ENCODE measurements at places on chromosomes 7 and 10.
A peak's percentile ranks its signal among the peaks of the same experiment; 100 is the strongest.

GRCh38 chr10:91551856-91552255 lies 81.0 kb downstream of the PPP1R3C start:
- DNase-seq: peak; percentile 52

DNA sequence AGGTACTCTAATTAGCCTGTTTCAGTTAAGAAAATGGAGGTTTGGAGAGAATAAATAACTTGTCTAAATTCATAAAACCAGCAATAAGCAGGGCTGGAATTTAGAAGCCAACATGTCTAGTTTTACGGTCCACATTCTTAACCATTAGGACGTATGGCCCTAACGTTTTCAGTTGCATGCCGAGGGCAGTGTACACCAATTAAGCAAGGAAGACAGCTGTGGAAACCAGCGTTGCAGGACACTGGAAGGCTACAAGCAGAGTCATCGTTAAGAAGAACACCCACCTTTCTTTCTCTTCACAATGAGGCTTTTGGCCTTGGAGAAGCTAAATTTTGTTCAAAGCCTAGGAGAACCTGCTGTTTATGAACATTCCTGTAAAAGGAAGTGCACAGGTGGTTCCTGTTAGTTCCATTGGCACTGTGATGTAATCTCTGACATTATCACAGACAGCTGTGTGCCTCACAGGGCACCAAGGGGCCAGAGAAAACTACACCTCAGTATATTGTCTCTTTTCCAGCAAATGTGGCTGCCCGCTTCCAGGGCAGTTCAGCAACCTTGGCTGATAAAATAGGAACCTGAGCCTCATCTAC lies 21.0 kb downstream of the MPP7 start:
- DNase-seq: no peak

DNA sequence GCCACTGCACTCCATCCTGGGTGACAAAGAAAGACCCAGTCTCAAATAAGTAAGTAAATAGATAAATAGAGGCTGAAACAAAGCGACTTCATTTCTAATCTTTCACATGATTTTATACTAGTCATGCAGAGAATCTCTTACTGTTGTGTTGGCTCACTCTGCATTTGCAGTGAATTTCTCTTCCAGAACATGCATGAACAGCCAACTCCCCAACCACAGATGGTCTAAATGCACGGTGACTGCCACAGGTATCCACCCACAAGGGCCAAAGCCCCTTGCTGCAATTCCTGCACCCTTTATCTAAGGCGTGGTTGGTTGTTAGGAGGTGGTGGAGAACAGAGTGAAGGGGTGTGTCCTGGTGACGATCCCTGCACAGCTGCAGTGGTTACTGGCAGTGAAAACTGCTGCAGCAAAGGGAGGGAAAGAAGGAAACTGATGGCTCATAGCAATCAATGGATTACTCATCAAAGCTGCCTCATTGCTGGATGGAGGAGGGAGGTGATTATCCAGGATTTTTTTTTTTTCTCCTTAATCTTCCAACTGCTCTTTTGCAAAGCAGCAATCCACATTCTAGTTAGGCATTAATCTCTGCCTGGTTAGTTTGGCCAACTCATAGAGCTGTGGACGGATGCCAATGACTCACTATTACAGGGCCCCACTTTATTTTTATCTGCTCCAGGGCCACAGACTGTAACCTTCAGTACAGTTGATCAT lies 50.6 kb downstream of the PRTFDC1 start:
- peak; percentile 94 for DNase-seq

DNA sequence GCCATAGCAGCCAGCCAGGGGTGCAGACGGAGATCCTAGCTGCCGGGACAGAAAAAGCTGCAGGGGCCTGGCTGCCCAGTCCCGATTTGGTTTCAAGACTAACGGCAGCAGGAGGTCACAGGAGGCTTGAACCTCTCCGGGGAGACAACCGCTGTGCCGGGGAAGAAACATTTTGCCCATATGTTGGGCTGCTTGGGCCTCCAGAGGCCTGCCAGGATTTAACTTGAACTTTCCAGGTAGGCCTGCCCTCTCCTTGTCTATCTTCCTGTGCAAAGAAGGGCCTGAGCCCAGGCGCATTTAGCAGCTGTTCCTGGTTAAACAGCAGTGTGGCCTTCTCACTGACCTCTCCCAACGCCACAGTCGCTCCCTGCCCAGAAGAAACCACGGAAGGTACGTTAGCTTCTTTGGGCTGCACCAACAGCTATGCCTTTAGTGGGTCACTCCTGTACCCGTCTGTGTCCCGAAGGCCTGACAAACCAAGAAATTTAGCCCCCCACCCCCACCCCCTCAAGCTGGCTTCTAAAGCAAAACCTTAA lies 17.1 kb upstream of the PTF1A start:
- no peak for DNase-seq

DNA sequence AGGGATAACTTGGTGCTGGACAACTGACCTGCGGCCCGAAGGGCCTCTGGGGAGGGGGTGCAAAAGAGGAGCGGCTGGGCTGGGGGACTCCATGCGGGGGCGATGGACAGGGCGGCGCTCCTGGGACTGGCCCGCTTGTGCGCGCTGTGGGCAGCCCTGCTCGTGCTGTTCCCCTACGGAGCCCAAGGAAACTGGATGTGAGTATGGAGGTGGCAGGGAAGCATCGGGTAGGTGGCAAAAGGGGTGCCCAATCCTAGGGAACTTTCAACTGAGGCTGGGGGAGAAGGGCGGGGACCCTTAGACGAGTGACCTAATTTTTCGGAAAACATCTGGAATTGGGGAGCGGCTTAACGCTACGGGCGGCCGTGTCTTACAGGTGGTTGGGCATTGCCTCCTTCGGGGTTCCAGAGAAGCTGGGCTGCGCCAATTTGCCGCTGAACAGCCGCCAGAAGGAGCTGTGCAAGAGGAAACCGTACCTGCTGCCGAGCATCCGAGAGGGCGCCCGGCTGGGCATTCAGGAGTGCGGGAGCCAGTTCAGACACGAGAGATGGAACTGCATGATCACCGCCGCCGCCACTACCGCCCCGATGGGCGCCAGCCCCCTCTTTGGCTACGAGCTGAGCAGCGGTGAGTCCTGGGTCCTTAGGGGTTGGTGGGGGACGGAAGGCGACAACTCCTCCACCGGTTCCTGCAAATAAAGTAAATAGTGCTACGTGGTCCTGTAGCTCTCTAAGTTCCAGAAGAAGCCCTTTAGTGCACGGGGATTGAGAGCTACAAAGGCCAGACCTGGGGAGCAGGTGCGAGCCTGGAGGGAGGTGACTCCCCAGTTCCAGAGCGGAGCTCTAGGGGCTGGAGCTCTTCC lies 622 bp downstream of the WNT16 start:
- DNase-seq: no peak

DNA sequence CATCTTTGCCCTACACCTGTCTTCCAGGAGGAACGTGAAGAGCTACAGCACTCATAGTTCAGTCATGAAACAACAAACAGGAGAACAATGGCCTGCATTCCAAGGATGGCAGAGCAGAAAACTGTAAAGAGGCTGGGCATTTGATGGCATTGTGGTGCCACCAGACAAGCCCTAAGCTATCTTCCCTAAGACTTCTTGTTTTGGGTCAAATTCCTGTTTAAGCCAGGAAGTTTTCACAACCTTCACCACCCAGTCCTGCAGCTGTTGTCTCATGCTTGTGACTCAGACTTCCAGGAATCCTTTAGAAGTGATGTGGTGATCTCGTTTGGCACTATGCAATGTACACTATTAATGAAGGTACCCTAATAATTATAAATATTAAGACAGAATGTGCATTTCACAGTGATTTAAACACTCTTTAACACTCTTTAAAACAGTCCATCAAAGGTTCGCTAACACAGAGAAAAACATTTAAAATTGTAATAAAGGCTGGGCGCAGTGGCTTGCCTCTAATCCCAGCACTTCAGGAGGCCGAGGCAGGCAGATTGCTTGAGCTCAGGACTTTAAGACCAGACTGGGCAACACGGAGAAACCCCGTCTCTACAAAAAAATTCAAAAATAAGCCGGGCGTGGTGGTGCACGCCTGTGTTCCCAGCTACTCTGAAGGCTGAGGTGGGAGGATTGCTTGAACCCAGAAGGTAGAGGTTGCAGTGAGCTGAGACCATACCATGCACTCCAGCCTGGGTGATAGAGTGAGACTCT lies 2.7 kb upstream of the HERPUD2 start:
- DNase-seq: peak; percentile 67

- no peak for DNase-seq
These were observed 41.0 kb downstream of the KAT6B start for GRCh38 chr10:74867351-74867750.

DNA sequence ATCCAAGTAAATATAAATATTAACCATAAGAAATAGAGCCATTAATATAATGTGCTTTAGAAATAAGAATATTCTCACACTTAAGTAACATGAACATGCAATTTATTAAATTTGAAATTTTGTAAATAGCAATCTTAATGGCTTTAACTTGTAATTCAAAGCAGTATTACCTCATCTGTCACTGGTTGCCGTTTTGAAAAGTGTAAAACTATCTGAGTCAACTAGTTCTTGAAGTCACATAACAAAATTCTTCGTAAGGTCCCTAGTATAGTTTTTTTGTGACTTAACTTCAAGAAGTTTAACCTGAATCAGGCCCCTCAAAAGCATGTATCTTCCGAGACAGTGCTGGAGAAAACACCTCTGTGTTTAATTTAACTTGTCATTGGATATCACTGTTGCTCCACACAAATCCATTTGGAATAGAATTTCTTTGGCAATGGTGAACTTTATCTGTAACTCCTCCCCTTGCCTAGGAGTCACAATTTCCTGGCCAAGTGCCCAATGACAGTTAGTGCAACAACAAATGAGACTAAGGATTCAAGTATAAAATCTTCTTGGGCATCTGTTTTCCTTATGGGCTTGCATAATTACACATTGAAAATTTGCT lies 47.1 kb downstream of the NT5C2 start:
- DNase-seq: peak; percentile 83

DNA sequence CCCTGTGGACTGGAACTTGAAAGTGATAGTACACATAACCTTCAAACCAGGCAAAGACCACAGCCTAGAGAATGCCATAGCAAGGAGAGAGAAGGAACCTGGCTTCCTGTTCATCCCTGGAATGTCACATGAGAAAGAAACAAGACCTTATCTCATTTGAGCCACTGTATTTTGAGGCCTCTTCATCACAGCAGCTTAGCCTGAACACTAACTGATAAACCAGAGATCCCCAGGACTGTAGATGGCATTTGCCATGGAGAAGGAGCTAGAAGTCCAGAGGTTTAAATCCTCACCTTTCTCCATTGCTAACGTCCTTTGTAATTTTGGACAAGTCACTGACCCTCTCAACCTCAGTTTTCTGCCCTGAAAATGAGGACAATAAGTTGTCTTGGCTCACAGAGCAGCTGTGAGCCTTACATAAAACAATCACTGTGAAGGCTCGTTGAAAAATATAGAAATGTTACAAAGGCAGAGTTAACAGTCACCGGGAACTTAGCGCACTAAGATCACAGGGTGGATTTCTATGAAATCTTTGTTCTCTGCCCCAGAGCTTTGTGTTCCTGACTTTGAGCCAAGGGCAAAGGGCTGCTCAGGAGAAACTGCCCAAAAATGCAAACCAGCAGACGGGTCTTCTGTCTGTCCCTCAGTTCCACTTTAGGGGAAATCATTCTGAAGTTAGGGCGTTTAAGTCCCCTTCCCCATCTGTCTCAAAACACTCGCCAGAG lies 197.0 kb downstream of the USP6NL start:
- no peak for DNase-seq

DNA sequence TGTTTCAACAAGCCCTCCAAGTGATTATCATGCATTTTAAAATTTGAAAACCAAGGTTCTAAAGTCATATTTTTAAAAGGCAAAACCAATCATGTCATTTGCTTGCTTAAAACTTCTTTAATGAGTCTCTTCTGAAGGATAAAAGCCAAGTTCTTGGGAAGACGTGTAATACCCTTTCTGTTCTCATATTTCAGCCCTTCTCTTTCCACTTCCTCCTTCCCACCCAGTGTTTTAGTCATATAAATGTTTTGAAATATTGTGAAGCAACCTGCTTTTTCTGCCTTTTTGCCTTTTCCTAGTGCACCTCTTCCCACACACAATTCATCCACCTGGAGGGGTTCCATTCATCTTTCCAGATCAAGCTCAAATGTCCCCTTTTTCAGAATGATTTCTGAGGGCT lies 211.1 kb upstream of the LRRTM3 start:
- DNase-seq: no peak

- peak; percentile 17 for DNase-seq
These were observed 23.7 kb upstream of the AGR3 start for GRCh38 chr7:16905300-16906044.

- no peak for DNase-seq
These were observed 27.8 kb downstream of the KLF6 start for GRCh38 chr10:3757250-3757637.

DNA sequence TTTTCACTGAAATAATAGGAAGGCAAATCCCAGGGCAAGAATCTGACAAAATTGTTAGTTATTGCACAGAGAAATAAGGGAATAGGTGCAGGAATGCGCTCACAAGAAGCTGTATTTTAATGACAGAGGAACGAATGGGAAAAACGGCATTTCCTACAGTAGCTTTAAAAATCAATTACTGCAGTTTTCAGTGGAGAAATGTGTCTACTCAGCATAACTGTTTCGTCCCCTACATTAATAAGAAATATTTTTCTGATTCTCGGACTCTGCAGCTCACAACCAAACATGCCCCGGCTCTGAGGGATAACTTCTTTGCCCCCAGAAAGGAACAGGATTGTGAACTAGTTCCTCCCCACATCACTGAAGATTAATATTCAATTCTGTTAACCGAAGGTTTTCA lies 44.9 kb upstream of the TCERG1L start:
- no peak for DNase-seq

- no peak for DNase-seq
These were observed 104.1 kb downstream of the THSD7A start for GRCh38 chr7:11727864-11728263.

GRCh38 chr10:13086056-13086455 lies 13.9 kb upstream of the OPTN start:
- no peak for DNase-seq

GRCh38 chr10:3126249-3126648 lies 46.3 kb downstream of the PITRM1 start:
- DNase-seq: no peak

DNA sequence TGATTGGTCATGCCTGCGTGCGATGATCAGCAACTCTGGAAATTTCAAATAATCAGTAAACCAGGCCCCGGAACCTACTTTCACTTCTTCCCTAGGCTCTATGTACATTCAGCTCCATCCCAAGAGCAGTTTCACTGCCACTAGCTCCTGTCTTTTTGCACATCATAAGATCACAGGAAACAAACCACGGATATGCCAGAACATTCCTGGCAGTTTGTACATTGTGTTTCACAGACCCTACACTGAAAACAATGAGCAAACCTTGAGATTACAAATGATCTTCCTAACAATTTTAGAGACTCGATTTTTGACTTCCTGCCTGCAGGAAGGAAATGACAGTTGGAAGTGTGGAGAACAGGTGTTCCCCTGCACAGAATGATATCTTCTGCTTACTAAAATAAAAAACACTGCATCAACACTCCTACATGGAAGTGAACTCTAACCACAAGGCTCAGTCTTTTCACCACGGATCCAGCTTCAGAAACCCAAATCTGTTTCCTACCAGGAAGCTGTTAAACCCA lies 7.6 kb upstream of the TMEM236 start:
- DNase-seq: no peak
